NCI-H460 (cell line): ENCODE measurements at places on chromosomes 6 and 20. TPM values are rescaled to one million over a fixed set of nuclear protein-coding genes. Genes with fewer than 3 reads are reported as not detected.

DNA sequence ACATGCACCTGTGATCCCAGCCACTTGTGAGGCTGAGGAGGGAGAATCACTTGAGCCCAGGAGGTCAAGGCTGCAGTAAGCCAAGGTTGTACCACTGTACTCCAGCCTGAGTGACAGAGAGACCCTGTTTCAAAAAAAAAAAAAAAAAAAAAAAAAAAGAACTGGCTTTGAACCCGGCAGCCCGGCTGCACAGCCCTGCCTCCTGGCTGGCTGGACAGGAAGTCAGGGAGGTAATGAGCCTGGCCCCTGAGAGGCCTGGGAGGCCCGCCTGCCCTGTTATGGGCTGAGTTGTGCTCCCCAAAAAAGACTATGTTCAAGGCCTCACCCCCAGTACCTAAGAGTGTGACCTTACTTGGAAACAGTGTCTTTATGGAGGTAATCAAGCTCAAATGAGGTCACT is 65.6 kb downstream of the ABHD12 start:
- DNase-seq, result no peak

DNA sequence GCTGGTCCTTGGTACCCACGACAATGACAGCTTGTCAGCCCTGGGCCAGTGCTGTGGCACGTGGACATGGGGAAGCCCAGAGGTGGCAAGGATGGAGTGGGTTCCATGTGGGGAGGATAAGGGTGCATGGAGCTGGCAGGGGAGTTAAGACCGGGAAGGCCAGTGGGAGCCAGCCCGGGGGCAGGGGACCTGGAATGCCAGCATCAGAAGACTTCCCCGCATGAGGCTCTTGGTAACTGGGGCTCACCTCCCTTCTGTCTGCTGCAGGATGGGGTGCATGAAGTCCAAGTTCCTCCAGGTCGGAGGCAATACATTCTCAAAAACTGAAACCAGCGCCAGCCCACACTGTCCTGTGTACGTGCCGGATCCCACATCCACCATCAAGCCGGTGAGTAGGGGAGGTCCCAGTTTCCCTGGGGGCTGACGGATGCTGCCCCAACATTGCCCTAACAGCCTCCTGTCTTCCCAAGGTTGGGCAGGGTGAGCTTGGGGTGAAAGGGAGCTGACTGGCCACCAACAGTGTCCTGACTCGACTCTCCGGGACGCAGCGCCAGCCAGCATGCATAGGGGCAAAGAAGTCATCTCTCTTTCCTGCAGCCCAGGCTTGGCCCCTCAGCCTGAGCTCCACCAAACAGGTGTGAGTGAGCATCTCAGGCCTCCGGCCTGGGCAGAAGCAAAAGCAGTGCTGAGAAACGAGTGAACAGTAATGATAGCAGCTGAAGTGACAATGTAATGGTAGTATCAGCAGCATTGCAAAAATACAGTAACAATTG is 19.5 kb downstream of the HCK start:
- DNase-seq, result no peak

SLC32A1 gene
- total RNA-seq, result not detected in 2 replicates

PRICKLE4 gene
- 0.40 and 1.2 TPM in 2 replicates for total RNA-seq

DNA sequence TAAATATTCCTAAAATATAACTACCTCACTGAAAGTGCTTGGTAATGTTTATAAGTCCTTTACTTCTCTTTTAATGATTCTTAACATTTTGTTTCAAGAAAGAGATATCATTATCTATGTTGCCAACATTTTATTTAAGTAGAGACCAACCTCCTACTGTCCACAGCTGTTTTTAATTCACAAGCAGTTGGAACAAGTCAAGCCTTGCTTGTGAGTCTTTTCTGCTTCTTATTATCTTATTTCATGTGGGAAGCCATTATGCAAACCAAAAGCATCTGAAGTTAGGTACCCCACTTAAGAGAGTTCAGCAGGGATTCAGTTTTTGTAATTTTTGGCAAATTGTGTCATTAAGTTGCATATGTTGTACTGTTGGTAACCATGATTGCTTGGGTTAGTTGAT is 1714.5 kb downstream of the GRIK2 start:
- DNase-seq, result no peak

- no peak for DNase-seq
These were observed 9.3 kb downstream of the RIPOR3 start for GRCh38 chr20:50682065-50682464.

PDE7B gene
- total RNA-seq, result 20.4 and 27.1 TPM in 2 replicates

TLDC2 gene
- not detected in 2 replicates for total RNA-seq

PAX1 gene
- 0.12 and 0.54 TPM in 2 replicates for total RNA-seq

DNA sequence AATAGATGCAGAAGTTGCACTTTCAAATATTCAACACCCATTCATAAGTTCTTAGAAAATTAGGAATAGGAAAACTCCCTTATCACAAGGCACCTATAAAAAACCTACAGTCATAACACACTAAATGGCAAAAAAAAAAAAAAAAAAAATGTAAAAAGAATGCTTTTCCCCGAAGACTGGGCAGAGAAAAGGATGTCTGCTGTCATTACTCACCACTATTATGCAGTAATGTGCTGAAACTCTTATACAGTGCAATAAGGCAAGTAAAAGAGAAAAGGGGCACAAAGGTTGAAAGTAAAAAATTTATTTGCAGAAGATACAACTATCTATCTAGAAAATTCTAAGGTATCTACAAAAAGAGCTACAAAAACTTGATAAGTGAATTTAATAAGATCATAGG is 607.8 kb upstream of the ARID1B start:
- no peak for DNase-seq

NRN1 gene
- total RNA-seq, result 7.4 and 9.6 TPM in 2 replicates
